ENCODE measurements at places on chromosomes 13 and 19.

- DNase-seq: no peak
These were observed 748 bp downstream of the RPS15 start for GRCh38 chr19:1438933-1439354.

GRCh38 chr13:75160984-75161383, 321.0 kb downstream of the TBC1D4 start:
- DNase-seq: no peak

- DNase-seq: no peak
These were observed 435.9 kb upstream of the SGCG start for GRCh38 chr13:22744688-22745452.

DNA sequence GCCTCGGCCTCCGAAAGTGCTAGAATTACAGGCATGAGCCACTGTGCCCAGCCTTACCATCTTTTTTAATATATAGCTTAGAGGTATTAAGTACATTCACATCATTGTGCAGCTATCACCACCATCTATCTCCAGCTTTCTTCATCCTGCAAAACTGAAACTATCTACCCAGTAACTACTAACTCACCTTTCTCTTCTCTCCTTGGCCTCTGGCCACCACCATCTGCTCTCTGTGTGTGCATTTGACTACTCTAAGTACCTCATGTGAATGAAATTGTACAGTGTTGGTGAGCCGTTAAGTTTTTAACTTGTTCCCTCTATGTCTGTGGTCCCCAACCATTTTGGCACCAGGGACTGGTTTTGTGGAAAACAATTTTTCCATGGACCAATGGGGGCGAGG, 56.1 kb downstream of the CDK8 start:
- DNase-seq: no peak

DNA sequence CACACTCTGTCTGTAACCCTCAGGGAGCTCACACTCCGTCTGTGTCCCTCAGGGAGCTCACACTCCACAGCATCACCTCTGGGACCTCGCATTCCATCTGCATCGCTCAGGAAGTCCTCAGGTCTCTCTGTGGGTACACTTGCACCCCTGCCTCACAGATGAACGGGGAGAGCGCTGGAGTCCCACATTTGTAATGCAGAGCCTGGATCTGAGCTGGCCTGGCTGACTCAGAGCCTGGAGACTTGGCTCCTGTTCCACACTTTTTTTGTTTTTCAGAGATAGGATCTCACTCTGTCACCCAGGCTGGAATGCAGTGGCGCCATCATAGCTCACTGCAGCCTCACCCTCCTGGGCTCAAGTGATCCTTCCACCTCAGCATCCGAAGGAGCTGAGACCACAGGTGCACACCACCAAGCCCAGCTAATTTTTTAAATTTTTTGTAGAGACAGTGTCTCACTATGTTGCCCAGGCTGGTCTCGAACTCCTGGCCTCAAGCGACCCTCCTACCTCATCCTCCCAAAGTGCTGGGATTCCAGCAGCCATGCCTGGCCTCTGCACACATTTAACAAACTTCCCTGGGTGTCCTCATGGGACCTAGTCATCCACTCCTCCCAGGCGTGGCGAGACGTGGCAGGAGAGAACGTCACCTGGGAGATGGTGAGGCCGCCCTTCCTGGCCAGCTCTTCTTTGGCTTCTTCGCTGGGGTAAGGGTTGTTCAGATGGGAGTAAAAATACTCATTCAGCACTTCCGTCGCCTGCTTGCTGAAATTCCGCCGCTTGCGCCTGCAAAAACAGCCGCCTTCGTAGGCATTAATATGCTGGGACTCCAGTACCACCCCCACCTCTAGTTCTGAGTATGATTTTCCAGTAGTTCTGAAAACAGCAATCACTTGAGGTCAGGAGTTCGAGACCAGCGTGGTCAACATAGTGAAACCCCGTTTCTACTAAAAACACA, 31.0 kb downstream of the CILP2 start:
- no peak for DNase-seq
